ENCODE measurements at places on chromosomes 1 and 21.

GRCh38 chr21:33383056-33383888 is 19.9 kb upstream of the IFNGR2 start:
- no peak for DNase-seq

- no peak for DNase-seq
Measured at GRCh38 chr1:110606657-110607535, 738 bp upstream of the KCNA2 start.

DNA sequence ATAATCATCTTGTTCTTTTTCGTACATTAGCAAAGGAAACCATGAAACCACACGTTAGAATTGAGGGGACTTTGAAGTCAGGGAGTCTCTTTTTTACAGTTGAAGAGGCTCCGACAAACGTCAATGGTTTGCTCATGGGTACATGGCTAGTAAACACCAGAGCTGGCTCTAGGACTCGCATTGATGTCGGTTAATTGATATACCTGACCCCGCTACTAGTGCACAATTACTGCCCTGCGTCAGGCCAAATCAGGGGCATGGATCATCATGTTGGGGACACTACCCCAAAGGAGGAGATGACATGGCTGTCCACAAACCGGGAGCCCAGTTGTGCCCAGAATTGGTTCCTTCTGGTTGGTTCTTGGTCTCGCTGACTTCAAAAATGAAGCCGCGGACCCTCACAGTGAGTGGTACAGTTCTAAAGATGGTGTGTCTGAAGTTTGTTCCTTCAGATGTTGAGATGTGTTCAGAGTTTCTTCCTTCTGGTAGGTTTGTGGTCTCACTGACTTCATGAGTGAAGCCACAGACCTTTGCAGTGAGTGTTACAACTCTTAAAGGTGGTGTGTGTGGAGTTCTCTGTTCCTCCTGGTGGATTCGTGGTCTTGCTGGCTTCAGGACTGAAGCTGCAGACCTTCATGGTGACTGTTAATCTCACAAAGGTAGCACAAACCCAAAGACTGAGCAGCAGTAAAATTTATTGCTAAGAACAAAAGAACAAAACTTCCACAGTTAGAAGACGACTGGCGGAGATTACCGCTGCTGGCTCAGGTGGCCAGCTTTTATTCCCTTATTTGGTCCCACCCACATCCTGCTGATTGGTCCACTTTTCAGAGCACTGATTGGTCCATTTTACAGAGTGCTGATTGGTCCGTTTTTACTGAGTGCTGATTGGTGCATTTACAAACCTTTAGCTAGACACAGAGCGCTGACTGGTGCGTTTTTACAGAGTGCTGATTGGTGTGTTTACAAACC is 126.9 kb upstream of the ERRFI1 start:
- DNase-seq: peak; percentile 94

DNA sequence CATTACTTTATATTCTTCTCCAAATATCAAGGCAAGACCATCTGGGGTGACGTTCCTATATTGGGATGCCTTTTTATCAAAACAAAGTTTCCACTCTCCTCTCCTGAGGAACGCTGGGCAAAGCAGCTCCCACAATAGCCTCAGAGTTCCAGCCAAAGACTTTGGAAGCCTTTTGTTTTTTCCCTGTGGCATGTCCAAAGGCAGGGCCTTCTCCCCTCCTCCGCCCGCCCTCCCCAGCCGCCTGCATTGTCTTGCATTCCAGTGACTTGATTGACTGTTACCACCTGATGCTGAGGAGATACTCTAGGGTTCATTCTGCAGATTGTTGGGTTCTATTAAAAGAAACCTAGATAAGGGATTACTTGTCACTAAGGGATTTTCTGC is 43.5 kb downstream of the PROX1 start:
- DNase-seq: no peak

DNA sequence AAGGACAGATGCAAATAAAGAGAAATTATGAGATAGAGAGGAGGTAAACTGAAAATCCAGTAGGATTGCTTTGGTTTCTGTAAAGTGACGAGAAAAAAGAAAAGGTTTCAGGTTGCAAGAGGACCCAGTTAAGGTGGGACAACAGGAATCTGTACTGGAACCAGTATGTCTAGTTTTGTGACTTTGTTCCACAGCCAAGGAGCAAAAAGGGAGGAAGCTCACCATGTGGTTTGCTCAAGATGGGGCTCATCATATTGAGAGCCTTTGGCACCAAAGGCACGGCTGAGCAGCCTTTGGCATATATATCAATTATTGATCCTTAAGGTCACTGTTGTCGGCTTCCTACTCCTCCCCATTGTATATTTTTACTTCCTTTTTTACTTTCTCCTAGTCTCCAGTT is 1.8 kb upstream of the ZDHHC18 start:
- no peak for DNase-seq

DNA sequence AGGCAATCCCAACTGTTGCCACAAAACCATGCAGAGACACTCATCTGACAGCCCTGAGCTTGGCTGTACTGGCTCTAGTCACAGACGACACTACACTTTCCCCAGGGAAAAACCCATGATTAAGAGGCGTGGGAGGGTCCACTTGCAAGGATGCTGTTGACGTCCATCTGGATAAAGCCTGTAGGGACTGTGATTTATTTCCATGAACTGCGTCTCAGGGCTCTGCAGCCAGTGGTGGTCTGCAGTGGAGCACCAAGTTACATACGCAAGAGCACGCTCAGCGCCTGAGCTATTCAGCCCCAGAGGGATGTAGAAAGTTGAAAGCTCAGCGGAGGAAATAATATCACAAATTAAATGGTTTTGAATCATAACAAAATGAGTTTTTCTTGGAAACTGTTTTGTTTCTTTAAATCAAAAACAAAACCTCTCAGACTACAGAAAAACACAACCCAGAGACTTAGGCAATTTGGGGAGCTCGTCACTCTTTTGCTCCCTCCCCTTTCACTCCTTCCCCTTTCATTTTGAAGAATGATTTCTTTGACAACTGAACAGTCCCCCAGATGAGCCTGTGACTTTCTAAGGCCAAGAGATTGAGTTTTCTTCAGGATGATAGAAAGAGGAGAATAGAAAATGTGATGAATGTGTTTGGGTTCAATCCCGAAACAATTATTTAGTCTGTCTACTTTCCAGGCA is 71.2 kb downstream of the NGF start:
- no peak for DNase-seq

DNA sequence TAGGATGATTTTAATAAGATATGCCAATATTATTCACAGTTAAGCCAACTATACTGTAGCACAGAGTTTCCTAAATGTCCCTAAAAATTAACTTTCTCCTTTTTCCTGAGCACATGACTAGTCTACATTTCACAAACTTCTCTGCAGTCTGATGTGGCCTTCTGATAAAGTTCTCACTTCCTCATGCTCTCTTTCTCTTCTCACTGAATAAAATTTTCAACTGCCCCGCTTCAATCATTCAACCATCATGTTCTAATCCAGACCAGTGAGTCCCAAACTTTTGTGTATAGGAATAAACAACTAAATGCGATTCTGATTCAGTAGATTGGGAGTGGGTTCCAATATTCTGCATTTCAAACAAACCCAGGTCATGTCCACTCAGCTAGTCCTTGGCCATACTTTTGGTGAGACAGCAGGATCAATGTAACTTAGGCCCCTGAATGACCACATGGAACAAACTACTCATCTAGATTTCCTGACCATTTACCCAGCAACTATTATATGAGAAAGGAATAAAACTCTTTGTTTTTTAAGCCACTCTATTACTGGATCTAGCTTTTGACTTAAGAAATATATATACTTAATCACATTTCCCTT is 20.1 kb downstream of the TUT4 start:
- no peak for DNase-seq

DNA sequence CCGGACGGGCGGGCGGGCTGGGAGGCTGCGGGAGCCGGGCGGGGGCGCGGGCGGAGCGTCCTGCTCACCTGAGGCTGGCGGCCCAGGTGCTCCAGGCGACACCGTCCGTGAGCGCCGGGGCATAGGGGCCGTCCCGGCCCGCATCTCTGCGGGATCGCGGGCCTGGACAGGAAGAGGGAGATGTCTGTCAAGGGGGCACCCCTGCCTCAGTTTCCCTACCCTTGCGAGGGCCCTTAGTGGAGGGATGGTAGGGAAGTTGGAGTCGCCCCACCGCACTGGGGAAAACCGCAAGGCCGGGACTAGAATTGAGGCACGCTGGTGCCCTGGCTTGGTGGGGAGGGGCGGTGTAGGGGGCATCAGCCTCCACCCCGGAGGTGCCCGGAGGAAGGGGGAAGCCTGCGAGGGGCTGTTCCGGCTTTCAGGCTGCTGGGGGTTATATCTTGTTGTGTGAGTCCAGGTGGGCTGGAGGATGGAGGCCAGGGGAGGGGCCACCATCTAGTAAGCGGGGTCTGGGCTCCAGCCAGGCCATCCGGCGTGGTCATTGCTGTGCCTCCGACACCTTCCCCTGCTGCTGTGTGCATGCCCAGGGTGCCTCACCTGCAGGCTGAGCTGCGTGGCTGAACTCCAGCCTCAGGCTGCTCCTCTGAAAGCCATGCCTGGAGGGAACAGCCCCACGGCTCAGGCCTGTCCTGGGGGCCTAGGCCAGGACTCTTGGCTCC is 580 bp downstream of the VWA1 start:
- no peak for DNase-seq

- no peak for DNase-seq
Measured at GRCh38 chr21:38769191-38769780, 36.4 kb upstream of the ETS2 start.

- peak; percentile 82 for DNase-seq
Measured at GRCh38 chr1:182143154-182143657, 81.7 kb upstream of the ZNF648 start.

- DNase-seq: no peak
Measured at GRCh38 chr21:45363921-45364467, 41.0 kb upstream of the COL18A1 start.

DNA sequence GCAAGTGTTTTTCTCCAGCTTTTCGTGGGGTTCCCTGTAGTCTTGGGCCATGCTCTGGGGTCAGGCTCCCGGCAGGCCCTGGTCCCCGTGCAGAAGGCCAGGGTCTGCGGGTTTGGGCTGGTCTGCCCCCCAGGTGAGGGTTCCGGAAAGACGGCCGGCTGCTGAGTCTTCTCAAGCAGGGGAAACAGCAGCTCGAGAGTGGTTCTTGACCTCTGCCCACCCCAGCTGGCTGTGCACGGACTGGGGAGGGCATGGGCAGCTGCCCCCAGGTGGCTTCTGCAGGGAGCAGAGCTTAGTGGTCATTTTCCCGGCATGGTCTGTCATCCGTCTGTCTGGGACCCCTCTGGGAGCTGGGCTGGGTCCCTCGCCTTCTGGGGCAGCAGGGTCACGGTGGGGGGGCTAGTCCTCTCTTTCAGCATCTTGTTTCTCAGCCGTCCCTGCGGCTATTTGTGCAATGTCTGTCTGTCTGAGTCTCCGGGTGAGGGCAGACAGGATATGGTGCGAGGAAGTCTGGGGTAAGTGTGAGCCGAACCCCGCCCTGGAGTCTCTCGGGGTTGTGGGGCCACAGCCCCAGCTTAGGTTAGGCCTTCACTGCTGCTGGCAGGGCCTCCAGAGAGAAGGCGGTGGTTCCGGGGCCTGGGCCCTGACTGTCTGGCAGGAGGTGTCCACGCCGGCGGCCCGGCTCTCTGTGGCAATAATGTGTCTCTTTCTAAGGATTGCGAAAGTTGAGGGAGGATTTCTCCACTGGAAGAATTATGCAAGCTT is 6.1 kb downstream of the SKI start:
- no peak for DNase-seq

DNA sequence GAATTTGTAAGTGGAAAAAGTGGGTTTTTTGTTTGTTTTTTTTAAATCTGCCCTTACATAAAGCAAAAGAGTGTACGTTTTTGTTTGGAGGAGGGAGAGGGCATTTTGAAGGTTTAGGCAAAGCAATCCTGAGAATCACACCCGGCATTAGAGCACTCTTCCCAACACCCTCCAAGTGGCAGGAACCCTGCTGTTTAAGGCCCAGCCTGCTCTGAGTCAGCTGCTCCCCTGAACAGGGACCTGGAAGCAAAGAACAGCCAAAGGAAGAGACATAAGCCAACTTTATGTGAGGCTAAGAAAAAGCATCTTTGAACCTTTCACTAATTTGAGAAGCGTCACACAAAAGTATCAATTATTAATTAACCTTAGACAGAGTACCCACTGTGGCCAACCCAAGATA is 16.9 kb downstream of the MTFR1L start:
- DNase-seq: no peak

- DNase-seq: peak; percentile 5
Measured at GRCh38 chr1:7561331-7561921, 209.7 kb upstream of the VAMP3 start.

DNA sequence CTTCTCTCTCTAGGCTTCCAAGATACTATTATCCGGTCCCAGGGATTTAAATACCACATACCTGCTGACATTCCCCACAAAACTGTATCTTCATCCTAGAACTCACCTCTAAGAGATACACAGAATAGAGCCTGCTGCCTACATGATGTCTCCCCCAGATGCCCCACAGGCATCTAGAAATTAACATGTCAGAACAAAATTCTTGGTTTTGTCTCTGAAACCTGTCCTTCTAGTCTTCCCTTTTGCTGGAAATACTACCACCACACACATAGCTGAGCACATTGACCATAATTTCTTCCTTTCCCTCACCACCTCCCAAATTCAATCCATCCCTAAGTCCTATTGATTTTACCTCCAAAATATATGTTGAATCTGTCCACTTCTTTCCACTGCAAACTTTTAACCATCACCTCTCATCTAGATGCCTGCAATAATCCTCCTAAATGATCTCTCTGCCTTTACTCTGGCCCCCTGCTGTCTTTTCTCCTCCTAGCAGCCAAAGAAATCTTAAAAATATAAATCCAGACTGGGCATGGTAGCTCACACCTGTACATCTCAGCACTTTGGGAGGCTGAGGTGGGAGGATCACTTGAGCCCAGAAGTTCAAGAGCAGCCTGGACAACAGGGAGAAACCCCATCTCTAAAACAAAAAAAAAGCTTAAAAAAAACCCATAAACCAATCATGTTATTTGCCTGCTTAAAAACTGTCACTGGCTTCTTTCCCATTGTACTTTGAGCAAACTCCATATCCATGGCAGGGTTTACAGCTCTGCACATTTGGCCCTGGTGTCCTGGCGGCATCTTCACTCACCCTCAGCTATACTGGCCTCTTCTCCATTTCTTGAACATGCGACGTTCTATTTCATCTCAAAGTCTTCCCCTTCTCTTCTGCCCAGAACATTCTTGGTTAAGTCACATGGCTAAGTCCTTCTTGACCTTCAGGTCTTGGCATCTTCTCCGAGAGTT is 6.2 kb upstream of the FAM76A start:
- peak; percentile 28 for DNase-seq

- DNase-seq: no peak
Measured at GRCh38 chr1:207987164-207987563, 76.2 kb upstream of the CD34 start.

DNA sequence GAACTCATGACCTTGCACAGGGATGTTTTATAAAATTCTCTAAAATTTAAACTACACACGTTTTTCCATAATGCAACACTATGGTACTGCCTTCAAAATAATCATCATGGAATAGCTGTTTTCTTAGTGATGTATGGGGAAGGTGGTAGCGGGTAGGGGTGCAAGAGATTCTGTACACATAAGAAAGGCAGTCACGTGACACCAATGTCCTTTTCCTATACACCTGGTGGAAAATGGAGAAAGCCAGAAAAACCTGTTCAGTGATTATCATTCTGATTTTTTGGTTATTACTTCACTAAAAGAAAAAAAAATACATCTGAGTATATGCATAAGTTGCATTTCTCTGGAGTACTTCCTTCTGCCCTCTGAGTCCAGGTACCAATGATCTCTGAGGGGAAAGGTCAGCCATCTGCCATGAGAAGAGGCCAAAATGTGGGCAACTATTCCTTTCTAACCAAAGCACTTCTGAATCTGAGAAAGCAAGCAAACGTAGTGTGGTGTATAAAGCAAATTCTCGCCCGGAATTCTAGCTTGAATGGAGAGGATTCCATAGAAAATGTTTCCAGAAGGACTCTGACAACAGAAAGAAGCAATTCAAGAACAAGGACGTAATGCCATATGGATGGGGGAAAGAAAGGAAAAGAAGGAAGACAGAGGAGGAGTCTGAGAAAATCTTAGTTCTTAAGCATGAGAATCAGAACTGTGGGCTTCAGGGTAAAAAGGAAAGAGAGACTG is 137.3 kb downstream of the RERE start:
- DNase-seq: no peak
